ENCODE measurements at places on chromosomes 3 and 15.

- no peak for DNase-seq
- peaks cover 41% of the 10 kb centered on the region for H3K4me1 ChIP-seq
- no peak overlapping the region for H3K4me3 ChIP-seq
- H3K27ac ChIP-seq, result no peak overlapping the region
- H3K27me3 ChIP-seq, result peaks cover 58% of the 10 kb centered on the region
These were observed 24.5 kb downstream of the CCR9 start for GRCh38 chr3:45910892-45911291.

DNA sequence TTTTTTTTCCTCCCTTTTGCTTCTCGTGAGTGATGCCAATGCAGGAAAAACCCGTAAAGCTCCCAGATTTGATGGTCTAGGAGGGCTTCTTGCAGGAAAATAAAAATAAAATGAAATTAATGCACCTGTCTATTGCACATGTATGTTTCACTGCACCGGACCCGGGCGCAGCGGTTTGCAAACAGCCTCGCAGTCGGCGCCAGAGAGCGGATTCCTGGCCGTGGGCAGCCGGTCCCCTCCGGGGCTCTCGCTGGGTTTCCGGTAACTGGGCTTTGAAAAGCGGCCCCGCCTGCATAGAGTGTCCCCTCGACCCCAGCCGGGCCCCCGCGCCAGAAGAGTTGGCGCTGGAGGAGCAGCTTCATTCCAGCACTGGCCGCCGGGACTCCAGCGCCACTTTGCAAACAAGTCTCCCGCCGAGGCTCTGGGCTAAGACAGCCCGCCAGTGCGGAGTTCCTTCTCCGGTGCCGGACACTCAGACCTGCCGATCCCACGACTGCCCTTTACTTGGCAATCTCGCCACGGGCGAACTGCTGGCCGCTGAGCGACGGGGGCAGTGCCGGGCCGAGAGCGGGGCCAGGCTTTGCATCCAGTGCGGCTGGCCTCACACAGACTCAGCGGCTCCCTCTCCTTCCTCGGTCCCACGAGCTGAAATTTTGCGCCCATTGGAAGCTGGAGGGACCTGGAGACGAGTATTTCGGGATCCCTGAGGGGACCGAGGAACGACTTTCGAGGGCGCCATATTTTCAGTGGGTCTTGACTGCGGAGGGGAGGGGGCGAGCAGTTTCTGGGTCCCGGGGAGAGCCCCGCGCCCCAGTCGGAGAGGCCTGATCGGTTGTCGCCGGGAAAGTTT is 225.9 kb upstream of the C2CD4B start:
- H3K4me3 ChIP-seq, result peak overlapping the region; percentile 95
- H3K4me1 ChIP-seq, result peaks cover 13% of the 10 kb centered on the region
- peak; percentile 29 for DNase-seq
- H3K27me3 ChIP-seq, result peaks cover 34% of the 10 kb centered on the region

GRCh38 chr3:31055757-31056156 is 161.3 kb upstream of the GADL1 start:
- no peak overlapping the region for H3K4me3 ChIP-seq
- no peak for DNase-seq
- H3K36me3 ChIP-seq, result peaks cover 2% of the 10 kb centered on the region
- H3K27ac ChIP-seq, result no peak overlapping the region
- peaks cover 2% of the 10 kb centered on the region for H3K27me3 ChIP-seq

GRCh38 chr15:48032911-48033310 is 87.9 kb upstream of the SLC24A5 start:
- DNase-seq, result no peak
- H3K36me3 ChIP-seq, result no peaks in the 10 kb centered on the region
- no peak overlapping the region for H3K27ac ChIP-seq
- H3K27me3 ChIP-seq, result peaks cover 5% of the 10 kb centered on the region

Measured in T-helper 2 cell treated with Interferon-gamma antibody and Interleukin-4, amounts not matched to agents 5 μg/mL and 100 μg/mL, for 36 hours (primary cell).